Posterior vena cava (tissue), 2 donors: ENCODE measurements at places on chromosomes 4 and X.

DNA sequence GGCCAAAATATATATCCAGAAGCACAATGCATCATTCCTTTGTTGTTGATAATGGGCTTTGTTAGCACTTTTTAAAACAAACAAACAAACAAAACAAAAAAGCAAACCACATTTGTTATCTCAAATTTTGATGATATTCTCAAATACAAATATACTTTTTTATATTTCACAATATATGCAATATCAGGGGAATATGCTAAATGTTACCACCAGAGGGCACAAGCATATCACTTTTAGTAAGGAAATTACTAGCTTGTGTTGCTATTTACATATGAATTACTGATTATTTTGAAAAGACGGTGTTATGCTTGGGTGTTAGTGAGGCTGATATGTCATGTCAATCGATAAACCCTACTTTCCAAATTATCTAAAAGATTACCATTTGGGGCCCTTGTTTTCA, 29.1 kb downstream of the RIPPLY1 start:
- DNase-seq, result no peak

- DNase-seq, result no peak
Observed at GRCh38 chrX:112085149-112085548, 2.6 kb upstream of the TRPC5 start.

GRCh38 chr4:112516471-112517066, 589 bp upstream of the NEUROG2 start:
- DNase-seq, result no peak

- DNase-seq, result no peak
Observed at GRCh38 chr4:52588097-52588496, 71.0 kb downstream of the USP46 start.

DNA sequence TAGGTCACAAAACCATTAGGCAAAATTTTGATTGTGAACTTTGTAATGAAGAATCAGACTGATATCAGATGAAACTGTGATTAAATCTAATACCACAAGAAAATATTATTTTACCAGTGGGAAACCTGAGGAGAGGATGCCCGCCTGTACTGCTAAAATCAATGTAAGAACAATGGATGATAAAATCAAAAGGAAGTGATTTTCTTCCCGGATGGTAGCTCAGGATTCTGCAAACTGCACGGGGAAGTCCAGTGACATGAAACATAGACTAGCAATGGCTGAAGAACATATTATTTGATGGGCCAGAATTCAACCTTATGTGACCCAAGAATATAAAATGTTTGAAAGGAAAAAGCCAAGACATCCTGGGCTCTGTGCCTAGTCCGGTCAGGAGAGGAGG, 974.9 kb downstream of the PCDH18 start:
- no peak for DNase-seq

- no peak for DNase-seq
Observed at GRCh38 chr4:76215077-76215476, 1.5 kb upstream of the SCARB2 start.

GRCh38 chr4:25624616-25625015, 31.0 kb upstream of the SLC34A2 start:
- no peak for DNase-seq

GRCh38 chr4:139152249-139152648, 24.8 kb downstream of the ELF2 start:
- no peak for DNase-seq

DNA sequence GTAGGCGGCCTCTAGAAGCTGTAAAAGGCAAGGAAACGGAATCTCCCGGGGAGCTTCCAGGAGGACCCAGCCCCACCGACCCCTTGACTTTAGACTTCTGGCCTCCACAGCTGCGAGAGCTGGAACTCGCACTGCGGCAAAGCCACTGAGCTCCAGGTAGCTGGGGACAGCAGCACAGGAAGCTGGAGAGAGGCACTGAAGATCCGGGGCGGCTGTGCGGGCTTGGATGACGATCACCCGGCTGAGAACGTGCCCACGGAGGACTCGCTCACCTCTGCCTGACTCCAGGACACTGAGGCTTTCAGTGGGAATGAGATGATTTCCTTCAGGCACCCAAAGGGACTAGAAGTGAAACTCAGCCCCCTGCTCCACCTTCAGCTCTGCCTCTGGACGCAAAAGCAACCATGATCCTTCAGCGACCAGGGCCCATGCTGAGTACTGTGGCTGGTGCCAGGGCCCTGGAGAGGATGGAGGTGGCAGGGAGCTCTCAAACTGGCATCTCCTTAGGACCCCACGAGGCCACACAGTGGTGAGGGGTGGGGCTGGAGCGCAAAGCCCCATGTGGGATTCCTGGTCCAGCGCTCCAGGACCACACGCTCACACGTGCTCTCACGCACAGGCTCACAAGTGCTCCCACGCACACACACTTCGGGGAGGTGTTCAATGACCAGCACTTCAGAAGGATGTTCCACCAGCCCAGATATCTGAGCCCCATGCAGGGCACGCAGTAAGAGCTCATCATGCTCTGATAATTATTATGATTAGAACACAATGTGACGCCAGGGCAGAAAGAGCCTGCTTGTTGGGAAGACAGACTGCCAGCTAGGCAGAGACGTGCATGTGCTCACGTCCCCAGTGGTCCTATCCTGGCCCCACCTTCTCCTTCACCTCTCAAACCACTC, 47.2 kb downstream of the ADRA2C start:
- peak; percentile 67 for DNase-seq

DNA sequence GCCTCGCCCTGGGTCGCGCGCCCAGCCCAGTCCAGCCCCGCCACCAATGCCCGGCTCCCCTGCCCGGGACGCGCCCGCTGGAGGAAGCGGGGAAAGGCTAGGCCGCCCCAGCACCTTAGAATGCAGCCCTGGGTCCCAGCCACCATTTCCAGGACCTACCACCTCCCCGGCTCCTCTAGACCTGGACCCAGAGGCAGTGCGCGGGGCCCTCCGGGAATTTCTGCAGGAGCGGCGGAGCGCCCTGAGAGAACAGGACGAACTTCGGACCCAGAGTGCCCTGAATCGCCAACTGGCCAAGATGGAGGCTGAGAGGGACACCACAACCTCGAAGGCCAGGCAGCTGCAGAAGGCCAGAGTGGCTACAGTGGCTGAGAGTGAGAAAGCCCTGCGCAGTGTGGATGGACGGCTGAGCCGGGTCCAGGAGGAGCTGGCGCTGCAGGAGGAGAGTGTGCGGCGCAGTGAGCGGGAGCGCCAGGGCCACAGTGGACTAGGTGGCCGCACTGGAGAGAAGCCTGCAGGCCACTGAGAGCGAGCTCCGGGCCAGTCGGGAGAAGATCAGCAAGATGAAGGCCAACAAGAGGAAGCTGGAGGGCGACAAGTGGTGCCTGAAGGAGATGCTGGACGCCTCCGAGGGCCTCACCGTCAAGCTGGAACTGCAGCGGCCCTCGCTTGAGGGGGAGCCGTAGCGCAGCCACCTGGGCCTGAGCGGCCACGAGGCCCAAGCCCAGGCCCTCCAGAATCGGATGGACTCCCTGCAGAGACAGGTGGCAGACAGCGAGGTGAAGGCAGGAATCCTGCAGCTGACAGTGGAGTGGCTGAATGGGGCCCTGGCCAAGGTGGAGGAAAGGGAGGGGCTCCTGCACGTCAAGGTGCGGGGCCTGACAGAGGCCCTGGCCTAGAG, 15.5 kb downstream of the SMIM10L2A start:
- no peak for DNase-seq

DNA sequence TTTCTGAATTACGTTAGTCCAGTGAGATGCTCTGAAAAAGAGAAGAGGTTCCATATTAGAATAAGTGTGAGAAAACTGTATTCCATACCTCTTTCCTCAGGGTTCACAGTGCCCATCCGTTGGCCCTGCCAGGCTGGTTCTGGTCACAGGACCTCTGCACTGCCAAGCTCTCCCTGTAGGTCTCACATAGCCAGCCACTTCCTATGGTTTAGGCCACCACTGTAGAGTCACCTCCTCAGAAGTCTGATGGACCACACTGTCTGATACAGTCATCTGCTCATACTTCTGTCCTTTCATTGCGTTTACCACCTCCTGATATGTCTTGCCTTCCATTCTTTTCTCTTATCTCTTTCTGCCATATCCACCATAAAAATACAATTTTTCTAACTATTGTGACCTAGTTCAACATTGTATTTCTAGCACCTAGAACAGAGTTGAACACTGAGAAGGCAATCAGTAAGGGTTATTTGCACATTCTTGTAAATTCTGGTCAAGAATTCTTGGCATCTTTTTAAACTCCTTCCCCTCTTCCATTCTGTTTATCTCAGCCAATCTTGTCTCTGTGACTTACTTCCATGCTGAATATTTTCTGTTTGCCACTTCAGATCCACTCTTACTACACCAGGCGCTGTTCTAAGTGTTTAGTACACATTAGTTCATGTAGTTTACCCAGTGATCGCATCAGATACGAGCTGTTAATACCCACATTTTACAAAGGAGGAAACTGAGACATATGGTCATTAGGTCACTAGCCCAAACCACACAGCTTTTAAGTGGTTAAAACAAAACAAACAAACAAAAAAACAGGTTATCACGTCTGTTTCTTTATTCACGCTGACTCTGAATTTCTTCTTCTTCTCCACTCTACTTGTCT, 125.6 kb downstream of the CBR4 start:
- DNase-seq, result no peak

- no peak for DNase-seq
Observed at GRCh38 chr4:18722748-18723191, 701.2 kb upstream of the LCORL start.

- DNase-seq, result no peak
Observed at GRCh38 chrX:139192386-139192961, 338.1 kb upstream of the F9 start.

GRCh38 chrX:72126048-72126415, 5.7 kb downstream of the RTL5 start:
- no peak for DNase-seq

- DNase-seq, result no peak
Observed at GRCh38 chr4:152810715-152811287, 31.0 kb downstream of the ARFIP1 start.

DNA sequence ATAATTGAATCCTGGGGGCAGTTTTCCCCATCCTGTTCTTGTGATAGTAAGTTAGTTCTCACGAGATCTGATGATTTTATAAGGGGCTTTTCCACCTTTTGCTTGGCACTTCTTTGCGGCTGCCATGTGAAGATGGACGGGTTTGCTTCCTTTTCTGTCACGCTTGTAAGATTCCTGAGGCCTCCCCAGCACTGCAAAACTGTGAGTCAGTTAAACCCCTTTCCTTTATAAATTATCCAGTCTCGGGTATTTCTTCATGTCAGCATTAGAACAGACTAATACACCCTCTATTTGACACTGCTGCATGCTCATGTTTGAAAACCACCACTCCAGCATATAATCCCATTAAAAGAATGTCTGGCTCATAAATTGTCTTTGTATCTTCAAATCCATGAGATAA, 264.4 kb upstream of the ITM2A start:
- no peak for DNase-seq

DNA sequence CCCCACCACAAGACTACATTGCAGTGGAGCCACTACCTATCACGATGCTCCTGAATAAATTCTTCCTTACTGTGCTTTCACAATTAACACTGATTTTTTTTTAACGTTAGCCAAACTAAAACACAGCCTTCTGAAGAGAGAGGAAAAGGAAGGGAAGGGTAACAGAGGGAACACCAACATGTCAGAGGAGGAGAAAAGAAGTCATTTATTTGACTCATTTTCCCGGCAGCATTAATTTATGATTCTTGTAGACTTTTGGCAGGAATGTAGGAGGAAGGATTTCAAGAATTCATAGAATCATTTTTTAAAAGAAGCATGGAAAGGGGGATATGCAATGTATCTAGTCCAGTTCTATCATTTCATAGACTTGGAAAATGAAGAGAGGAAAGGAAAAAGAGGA, 74.3 kb upstream of the IQCM start:
- DNase-seq, result no peak

DNA sequence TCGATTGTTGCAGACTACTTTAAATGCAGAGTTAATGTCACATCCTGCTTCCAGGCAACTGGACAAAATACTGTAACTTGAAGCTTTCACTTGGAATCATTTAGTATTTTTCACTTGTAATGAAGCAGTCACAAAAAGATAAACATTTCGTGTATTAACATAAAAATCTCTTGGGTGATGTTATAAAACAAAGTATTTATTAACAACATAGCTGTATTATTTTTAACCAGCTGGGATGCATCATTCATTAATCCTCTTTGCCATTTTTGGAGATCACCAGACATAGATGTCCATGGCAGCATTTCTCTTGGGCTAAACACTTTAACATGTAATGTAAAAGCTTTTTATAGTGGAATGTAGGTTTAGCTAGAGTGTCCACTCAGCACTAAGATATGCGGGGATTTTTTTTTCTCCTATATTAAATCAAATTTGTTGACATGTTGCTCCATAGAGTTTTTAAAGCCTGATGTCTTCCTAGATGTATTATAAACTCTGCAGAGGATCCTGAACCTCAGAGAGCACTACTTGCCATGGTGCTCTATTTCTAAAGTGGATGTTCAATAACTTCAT, 193.7 kb upstream of the SPANXN4 start:
- no peak for DNase-seq

DNA sequence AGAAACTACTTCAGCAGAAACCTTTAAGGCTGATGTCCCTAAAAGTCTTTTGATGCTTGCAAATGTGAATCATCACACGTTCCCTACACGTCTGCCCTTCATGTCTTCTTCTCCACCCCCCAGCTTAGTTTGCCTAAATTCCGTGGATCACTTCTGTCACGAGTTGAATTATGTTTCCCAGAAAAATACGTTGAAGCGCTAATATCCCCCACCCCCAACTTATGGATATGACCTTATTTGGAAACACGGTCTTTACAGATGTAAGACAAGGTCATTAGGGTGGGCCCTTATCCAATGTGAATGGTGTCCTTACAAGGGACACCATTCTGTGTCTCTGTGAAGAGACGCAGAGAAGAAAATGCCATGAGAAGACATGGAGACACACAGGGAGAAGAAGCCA, 2.1 kb upstream of the ZNF518B start:
- no peak for DNase-seq

DNA sequence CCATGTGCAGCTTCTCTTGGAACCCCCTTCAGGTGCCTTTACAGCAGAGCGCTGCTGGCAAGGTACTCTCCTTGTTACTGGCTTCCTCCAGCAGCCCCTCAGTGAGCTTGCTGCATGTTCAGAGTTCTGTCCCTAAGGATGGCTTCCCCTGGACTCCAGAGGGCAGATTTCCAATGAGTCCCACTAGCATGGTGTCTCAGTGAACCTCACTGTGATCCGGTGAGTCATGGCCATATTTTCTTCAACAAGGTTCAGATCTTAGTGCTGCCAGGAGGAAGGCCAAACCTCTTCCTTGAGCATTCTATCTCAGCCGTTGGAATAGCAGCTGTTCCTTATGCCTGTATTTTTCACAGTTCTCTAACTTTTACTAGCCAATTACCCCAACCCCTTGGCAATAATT, 98.8 kb downstream of the CASK start:
- DNase-seq, result no peak

GRCh38 chr4:24321616-24322015, 262.7 kb downstream of the DHX15 start:
- no peak for DNase-seq

- no peak for DNase-seq
Observed at GRCh38 chr4:84957514-84958420, 8.7 kb downstream of the WDFY3 start.

DNA sequence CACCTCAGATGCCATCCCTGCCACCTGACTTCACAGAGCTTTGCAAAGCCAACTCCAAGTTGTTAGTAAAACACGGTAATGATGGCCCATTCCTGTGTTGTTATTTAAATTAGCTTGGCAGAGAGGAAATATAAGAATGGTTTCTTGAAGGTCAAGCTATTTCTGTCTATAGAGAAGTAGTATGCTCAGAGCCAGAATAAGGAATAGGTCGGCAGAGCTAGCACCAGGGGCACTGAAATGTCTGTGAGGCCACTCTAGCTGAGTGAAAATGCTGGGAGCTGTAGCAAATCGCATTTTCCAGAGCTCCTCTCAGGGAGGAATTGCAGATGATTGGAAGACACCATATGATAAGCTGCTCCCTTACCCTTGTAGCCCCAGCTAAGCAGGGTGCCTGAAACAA, 615.4 kb upstream of the NR3C2 start:
- no peak for DNase-seq
